Fibroblast of villous mesenchyme (primary cell): ENCODE measurements at places on chromosomes 13 and 19.

GRCh38 chr13:82947683-82948082 is 934.6 kb downstream of the SLITRK1 start:
- DNase-seq: no peak

DNA sequence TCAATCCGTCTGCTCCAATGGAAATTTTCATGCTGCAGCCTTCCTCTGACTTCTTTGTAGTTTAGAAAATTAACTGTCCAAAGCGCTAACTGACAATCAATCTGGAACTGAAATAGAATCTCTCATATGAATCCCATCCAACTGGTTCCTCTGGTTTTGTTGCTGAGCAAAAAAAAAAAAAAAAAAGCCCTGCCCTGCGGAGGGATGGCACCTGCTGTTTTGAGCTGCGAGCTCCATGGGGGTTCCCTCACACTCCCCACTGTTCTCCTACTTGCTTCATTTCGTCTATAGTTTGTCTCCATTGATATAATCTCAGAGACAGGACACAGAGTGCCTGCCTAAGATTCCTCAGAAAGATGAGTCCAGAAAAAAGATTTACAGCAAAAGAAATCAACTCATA is 33.4 kb downstream of the FAAP24 start:
- DNase-seq: no peak

GRCh38 chr13:21237081-21237480 is 60.6 kb downstream of the MRPL57 start:
- DNase-seq: no peak

DNA sequence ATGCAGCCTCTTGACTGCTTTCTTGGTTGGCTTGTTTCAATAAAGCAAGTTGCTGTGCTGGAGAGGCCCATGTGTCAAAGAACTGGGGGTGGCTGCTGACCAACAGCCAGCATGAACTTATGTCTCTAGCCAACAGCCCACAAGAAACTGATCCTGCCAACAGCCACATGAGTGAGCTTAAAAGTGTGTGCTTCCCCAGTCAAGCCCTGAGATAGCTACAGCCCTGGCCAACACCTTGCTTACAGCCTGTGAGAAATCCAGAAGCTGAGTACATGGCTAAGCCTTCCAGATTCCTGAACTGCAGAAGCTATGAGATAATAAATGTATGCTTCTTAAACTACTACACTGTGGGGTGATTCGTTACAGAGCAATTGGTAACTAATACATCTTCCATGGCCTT is 38.9 kb upstream of the IPO5 start:
- DNase-seq: no peak

DNA sequence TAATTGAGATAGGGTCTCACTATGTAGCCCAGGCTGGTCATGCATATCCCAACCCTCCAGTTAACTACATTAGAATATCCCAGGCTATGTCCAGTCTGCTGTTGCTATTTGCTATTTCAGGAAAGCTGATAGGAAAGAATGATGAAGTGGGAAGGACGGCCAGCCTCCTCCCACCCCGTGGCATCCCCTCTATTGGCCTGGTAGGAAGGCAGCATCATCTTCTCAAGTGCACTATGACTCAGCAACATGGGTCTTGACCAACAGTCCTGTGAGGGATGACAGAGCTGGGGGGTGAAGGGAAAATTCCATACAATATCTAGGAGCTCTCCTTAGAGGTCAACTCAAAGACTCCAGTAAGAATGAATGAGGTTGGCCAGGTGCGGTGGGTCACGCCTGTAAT is 48.0 kb upstream of the ABCC4 start:
- DNase-seq: peak; percentile 35

DNA sequence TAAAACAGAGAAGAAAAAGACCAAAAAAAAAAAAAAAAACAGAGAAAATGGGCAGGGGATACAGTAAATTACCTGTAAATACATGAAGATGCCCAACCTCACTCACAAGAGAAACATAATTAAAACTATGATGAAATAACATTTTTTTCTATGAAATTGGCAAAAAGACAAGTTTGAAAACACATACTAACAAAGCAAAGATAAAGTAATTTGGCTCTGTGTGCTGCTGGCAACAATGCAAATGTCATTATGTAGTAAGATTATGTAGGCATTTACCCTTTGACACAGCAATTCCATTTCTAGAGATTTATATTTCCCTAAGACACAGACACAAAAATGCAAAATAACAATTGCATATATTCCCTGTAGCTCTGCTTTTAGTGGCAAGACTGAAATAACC is 20.2 kb downstream of the ZC3H13 start:
- DNase-seq: peak; percentile 16

DNA sequence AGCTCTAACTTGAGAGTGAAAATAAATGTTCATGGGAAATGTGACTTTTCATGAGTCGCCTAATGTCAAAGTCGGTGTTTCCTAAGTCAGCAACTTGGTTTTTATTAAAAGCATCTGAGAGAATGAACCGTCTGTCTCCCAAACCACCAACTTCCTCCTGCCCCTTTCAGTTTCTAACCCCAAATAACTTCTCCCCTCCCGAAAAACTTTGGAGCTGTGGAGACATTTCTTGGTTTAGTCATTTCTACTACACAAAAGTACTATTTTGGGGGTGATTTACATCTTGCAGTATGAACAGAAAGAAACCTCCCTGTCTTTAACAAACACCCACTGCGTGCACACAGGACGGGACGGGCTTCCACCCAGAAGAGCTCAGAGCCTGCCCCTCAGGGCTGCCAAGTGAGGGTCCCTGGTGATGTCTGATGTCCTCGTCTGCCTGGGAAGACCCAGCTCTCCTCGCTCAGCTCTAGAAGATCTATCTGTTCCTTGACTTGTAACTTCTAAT is 65.0 kb downstream of the RASA3 start:
- DNase-seq: peak; percentile 63

DNA sequence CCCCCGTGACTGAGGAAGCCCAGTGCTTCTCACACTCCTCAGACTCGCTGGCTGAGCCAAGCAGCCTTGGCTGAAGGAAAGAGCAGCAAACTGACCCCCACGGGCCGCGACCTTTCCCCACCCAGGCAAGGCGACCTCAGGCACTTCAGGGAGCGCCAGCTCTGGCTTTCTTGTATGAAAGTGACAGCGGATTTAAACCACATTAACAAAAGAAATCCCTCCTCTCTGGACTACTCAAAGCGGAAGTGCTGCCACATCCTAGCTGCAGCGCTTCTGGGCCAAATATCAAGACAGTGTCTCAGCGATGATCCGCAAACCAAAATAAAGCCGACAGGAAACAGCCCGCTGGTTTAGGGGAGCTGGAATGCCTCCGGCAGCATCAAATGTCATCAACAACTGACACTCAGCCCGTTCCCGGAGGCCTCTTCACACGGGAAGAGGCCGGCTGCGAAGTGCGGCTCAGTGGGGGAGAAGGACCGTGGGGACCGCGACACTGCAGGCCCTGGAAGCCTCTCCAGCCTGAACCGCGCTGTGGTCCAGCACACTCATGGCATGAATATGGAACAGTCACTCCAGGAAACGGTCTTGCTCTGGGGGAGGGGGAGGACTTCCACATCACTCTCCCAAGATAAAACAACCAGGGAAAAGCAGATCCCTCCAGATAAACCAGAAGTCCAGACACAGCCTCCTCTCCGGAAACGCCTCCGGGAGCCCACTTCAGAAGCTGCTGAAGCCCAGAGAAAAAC is 1.4 kb downstream of the RASA3 start:
- peak; percentile 91 for DNase-seq

DNA sequence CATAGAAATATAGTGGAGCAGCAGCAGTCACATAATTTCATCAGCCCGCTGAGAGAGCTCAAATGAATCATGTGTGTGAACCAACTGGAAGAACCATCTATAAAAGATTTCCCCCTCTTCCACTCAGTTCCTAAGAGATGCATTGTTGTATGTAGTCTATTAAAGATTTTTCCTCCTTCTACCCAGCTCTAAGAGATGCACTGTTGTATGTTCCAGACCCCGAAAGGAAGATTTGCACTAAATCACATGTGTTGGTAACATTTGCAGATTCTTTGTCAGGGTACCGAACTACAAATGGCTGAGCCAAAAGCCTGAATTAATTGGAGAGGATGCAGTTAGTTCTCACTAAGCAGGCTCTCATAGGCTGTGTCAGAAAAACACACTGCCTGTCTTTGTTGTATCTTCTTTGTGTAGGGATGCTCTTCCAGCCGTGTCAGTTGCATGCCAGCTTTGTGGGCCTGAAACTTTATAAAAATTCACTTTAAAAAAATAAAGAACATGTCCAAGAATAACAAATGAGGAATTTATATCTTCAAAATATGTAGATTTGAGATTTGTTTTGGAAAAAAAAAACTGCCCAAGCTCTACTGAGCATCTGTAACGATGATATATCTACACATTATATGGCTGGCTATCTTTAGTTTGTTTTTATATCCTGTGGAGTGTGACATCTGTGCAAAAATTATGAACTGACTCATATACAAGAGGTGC is 223.1 kb downstream of the MZT1 start:
- DNase-seq: no peak

GRCh38 chr13:26280295-26280694 is 26.4 kb downstream of the CDK8 start:
- DNase-seq: no peak

DNA sequence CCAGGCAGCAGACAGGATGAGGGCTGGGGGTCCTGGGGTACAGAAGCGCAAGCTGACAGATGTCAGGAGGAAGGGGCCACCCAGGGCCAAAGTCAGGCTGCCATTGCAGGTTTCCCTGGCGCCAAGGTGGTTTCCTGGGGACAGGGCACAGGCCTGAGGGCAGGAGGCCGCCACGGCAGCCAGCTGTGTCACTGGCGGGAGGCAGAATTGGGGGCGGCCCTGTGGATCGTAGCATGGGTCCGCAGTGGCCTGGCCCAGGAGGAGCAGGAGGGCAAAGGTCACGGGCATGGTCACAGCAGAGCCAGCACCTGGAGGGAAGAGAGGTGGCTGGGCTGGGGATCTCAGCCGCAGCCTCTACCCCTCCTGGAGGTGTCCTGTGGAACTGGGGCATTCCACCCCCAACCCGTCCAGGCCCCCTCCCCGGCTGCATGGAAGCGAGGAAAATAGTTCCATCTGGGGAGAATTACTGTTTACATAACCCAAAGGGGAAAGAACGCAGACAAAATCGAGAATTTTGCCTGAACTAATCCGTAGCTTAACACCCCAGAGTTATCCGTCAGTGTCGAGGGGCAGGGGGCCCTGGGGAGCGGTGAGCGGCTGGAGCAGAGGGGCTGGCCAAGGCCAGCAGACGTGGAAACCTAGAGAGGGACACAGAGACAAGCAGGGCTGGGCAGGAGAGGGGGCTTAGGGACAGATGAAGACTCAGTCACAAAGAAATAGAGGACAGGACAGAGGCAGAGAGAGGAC is 1.9 kb downstream of the NTN5 start:
- DNase-seq: no peak

- no peak for DNase-seq
These were observed 537 bp downstream of the NAT14 start for GRCh38 chr19:55485439-55486011.

DNA sequence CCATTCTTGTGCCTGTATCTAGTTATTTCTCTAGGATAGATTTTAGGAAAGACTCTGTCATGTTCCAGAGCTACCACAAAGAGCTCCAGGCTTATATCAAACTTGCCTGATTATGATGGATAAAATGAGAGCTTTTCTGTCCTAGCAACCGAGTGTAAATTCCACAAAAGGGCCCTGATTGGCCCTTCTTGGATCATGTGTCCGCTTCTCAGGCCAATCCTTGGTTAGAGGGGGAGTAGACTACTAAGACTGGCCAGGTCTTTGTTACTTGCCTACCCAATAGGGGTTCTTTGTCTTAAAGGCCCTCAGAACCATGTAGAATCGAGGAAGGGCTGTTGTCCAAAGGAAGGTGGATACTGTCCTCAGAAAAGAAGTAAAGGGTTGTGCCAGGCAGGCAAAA is 2.4 kb downstream of the DHX34 start:
- peak; percentile 24 for DNase-seq

DNA sequence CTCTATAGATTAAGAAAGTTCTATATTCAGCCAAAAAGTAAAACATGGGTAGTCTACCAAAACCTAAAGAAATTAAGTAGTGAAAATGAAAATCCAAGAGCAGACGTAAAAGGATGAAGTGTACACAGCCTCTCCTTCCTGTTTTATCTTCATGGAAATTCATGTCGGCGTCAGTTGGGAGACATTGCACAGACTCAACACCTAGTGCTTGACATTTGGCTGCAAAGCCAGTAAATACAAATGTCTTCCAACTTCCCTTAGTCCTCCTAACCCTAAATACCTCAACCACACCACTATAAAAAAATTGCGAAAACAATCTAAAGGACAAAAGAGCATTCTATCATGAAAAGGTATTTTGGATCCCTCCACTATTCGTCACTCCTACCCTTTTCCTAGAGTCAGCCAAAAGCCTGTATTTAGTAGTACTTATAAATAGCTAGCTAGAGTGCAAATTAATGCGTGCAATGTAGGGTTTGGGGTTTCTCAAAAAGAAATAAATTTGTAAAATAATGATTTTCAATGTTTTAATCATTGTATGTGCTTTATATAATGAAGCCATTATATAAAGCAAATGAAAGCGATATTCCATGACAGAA is 56.4 kb upstream of the TRPC4 start:
- peak; percentile 52 for DNase-seq

DNA sequence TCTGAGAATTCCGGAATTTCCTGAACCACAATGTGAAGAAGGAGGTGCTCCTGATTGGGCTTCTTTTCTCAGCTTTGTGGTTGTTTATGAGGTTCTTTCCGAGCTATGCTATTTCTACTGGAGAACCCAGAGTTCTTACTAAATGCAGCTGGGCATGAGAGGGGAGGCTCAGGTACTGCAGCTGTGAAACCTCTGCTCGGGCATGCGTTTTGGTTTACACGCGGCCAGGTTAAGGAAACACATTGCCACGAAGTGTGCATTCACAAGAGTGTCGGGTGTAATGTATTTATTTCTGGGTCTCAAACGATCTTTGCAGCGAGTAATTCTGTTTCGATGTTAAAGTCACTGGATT is 661 bp upstream of the MIR17HG start:
- peak; percentile 8 for DNase-seq

DNA sequence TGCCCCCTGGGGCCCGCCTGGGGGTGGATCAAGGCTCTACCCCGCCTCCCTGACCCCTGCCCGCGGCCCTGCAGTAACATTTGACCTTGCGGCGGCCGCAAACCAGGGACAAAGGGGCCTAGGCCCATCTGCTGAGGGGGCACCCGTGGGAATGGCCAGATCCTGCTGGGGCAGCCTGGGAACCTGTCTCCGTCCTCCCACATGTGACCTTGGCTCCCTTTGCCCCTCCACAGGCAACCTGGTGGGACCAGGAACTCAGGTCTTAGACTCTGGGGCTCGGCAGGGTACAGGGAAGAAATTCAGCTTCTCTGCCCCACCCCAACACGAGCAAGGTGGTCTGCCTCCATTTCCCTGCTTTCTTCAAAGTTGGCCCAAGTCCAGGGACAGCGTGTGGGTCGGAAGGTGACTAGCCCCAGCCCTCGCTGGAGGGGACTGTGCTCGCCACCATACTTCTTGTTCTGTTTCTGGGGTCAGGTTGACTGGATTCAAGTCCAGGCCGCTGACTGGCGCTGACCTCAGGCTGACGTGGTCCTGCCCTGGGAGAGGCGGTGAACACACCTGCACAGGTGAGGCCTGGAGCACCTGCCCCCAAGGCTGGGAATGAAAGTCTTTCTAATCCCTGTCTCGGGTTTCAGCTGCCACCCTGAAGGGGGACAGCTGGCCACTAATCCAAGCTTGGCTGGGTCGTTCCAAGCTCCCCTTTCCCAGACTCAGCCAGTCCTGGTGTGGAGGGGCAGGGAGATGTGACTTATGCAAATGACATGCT is 2.5 kb upstream of the NR2F6 start:
- no peak for DNase-seq
